ENCODE measurements at places on chromosomes 5 and 9.

DNA sequence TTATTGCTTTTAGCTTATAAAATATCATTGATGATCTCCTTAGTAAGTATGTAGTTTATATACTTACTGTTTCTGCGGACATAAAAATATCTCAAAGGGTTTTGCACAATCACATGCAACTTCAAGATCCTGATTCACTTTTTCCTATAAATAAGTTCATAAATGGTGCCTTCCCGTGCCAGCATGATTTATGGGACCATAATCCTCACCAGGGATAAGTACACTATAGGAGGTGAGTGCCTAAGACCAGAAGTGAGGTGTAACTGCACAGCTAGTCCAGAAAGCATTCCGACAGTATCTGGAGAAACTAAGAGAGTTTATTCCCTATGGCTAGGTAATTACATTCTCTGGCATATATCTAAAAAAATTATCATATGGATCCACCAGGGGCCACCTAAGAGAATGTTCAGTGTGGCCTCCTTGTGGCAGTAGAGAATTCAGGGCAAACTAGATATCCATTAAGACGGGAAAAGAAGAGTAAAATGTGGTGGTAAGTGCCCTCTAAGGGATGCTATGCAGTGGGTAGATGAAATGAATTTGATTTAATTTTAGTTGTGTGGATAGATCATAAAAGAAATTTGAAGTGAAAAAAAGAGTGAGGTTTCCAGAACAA, 402.5 kb upstream of the SLC24A2 start:
- no peak for DNase-seq

- DNase-seq = no peak
Observed at GRCh38 chr5:67857502-67857901, 358.1 kb upstream of the PIK3R1 start.

DNA sequence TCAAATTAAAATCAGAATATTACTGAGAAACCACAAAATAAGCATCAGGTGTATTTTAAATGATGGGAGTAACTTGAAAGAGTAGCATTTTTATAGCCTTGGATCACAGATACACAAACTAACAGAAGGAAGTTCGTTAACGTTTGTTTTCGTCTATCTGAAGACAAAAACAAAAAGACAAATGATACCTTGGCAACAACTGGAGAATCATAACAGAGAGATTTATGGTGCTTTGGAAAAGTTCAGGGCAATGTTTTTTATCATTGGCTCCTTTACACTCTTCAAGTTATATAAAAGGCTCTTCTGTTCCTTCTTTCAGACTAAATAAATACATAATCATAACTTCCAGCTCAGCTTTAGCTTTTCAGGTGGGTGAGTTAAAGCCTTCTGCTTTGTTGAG, 128.1 kb upstream of the VLDLR start:
- no peak for DNase-seq

DNA sequence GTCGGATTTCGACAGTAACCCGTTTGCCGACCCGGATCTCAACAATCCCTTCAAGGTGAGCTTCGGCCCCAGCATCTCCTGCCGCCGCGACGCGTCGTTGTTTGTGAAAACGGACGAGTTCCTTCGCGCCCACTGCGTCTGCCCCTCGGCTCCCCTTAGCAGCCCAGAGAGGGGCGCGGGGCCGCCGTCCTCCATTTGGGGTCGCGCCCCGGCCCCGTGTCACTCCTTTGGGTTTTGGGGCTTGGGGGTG, 182 bp downstream of the SCAMP1 start:
- DNase-seq = no peak

DNA sequence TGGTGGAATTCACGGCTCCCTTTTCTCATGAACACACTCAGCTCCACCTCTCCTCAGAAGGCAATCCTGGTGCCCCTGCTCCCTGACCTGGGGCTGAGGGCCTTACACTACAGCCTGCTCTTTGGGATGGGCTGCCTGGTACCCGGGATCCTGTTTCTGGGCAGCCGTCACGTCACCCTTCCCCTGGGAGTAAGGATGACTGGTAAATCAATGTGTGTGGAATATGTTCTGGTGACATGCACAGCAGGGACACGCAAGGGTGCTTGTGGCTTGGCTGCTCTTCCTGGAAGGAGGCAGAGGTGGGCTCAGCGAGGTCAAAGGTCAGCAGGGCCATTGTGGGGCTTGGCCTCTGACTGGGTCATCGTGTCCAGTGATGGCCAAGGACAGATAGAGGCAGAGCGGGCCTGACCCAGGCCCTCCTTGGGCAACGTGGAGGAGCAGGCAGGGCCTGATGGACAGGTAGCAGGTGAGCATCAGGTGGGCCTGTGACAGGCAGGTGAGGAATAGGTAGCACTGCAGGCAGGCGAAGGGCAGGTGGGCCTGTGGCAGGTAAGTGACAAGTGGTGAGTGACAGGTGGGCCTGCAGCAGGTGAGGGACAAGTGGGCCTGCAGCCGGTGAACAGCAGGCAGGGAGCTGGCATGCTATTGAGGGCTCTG, 399.4 kb upstream of the IRX4 start:
- DNase-seq = no peak

DNA sequence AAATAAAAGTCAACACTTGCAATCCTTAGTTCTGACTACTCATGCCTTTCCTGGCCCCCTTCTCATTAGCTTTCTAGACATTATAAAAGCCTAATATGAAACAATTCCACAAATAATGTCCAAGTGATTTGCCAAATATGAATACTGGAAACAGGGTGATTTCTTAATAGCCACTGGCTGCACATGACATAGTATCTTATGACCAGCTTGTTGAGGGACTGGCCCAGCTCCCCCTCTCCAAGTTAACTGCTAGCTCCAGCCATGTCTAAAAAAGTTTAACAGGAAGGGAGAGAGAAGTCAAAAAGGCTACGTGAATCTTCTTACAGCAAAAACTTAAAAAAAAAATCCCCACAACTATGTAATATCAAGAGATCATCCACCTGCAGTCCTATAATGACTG, 1.5 kb downstream of the CERT1 start:
- no peak for DNase-seq

- DNase-seq = no peak
Observed at GRCh38 chr5:107338335-107338734, 332.4 kb downstream of the EFNA5 start.

DNA sequence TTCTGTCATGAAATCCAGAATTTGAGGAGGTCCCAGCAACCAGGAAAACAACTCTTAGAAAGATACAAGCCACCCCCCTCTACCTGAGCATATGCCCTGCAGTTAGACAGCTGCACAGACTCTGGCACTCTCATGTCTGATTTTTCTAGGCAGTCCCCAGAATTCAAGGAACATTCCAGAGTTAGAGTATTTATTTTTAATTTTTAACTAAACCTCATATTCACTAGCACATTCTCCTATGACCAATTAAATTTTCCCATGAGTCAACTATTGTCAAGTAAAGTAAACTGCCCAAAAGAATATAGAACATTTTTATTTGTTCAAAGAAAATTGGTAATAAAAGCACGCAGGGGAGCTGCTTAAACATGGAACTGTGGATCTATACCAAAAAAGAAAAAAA, 490.5 kb upstream of the SEMA6A start:
- no peak for DNase-seq

- no peak for DNase-seq
Observed at GRCh38 chr5:90477073-90477472, 2.4 kb downstream of the POLR3G start.

GRCh38 chr5:171906703-171907590, 99.5 kb downstream of the FBXW11 start:
- no peak for DNase-seq

GRCh38 chr9:133768371-133768858, 30.3 kb upstream of the SARDH start:
- no peak for DNase-seq

DNA sequence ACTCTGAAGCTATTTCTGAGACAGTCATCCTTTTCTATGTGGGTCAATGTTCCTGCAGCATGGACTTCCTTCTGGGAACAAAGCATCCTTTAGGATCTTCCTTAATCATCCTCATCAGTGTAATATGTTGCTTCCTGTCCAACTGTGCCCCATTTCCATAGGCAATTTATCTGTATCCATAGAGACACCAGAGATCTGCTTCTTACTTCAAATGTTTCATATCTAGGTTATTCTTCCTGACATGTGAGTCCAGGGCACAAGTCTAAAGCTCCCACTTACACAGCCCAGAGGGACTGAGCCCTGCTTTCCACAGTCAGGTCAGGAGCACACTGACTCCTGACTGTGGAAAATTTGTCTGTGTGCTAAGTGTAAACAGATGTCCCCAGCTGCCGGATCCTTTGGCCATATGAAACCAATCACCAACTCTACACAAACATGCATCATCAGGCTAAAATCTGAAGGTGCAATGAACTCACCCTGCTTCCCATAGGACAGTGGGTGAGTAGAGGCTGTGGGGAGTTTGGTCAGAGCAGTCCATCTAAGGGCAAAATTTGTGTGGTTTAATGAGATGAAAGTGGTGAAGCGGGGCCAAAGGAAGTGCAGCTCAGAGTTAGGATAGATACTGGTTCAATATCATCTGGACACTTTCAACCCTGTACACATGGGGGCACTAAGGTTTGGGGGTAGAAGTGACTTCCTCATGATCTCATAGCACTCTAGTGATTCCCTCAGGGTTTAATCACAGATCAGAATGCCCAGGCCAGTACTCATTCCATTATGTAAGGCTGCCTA, 85.2 kb upstream of the TNC start:
- DNase-seq = no peak

DNA sequence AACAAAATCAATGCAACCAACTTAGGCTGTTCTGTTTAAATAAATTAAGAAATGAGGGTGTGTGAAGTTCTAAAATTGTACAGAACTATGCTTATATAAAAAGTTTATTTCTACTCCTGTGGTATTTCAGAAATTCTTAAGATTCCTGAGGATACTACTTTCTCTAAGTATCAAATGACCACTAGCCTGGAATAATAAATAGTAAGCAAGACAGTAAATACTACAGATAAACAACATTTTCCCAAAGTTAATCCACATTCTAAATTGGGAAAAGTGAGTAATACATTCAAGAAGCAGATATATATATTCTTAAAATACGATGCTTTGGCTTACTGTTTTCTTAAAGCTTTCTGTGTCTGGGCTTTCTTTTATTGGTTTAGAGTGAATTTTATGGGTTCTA, 29.5 kb downstream of the CCNH start:
- DNase-seq = no peak

DNA sequence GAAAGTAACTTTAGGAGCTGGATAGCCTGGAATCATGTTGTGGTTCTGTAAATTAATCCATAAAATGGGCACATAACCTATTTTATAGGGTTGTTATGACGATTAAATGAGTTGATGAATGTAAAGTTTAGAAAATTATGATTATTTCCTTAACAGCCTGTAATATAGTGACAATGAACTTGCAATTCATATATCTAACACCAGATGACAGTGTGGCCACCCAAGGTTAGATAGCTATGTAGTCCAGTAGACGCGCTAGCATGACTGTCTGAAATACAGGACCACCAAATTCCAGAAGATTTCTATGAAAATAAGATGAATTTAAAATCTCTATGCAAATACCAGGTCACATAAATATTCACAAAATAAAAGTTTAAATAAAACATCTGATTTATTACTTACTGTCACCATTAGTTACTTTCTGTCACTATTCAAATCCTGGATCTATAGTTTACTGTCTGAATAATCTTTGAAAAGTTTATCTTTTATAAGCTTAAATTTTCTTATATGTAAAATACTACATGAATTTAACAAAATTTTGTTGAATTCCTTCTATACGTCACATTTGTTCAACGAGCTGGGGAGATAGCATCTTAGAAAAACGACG, 26.1 kb upstream of the MACIR start:
- DNase-seq = no peak

GRCh38 chr9:1759771-1760300, 255.3 kb upstream of the SMARCA2 start:
- no peak for DNase-seq

- no peak for DNase-seq
Observed at GRCh38 chr5:55569513-55569865, 34.7 kb upstream of the PLPP1 start.

DNA sequence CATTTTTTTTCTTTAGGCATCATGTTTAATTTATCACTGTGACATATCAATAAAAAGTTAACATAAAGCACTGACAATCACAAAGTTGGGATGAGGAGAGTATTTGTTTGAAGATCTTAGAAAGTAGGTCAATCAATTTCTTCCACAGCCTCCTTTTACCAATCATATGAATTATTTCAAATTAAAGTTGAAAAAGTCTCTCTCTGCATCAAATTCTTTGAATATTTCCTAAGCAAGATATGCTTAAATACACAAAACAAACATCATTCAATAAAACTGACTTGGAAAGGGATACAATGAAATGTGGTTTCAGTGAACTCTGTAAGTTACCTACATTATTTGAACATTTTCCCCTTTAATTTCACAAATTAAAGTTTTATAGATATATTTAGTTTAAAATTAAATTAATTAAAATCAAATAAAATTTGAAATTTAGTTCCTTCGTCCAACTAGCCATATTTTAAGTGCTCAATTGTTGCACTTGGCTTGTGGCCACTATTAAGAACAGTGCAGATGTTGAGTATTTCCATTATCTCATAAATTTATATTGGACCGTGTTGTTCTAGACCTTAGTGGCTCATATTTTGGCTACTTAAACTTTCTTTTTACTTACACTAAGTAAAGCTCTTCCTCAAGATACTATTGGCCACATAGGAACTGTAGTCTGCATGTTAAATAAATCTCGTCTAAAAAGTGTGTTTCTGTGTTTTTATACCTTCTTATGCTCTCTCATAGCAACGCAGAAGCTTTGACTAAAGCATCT, 949.7 kb upstream of the NUDT12 start:
- DNase-seq = no peak

DNA sequence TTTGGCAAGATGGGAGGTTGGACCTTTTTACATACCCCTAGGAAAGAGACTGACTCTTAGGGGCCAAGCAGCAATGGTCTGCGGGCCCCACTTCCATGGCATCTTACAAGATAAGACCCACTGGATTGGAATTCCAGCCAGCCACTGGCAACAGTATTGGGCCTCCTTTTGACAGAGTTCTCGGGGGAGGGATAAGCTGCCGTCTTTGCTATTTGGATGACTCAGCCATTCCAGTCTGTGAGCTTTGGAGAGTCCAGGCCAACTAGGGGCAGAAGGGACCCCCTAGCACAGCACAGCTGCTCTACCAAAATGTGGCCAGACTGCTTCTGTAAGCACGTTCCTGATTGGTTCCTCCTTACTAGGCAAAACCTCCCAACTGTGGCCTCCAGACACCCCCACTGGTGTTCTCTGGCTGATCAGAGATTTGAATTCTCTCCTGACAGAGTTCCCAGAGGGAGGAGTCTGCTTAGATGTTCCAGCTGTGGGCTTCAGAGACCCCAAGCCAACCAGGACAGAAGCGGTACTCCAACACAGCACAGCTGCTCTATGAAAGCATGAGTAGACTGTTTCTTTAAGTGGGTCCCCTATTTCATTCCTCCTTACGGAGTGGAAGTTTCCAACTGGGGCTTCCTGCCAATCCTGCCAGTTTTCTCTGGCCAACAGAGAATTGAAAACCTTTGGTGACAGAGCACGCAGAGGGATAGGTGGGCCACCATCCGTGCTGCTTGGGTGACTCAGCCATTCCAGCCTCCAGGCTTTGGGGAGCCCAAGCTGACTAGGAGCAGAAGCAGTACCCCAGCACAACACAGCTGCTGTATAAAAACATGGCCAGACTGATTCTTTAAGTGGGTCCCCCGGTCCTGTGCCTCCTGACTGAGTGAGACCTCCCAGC, 672.1 kb upstream of the RIOK2 start:
- DNase-seq = no peak

GRCh38 chr5:137142764-137143605, 356.1 kb downstream of the SPOCK1 start:
- DNase-seq = no peak
